ENCODE measurements at places on chromosomes 2 and 18.

DNA sequence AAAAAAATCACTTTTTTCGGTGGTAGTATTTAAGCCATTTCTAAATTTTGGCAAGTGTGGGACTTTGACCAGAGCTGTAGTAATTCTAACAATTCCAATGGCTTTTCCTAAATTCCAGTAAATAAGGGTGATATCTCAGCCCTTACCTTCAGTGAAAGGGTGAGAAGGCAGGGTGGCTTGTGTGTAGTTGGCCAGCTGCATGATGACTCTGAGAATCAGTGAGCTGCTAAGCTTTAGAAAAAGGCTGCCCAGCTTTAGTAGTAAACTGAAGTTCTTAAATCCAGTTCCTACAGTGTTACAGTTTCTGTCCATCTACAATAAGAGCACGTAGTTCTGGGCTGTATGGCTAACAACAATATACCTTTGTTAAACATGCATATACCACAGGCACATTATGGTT, 42.0 kb downstream of the OXER1 start:
- DNase-seq: no peak

- no peak for DNase-seq
Measured at GRCh38 chr2:46390036-46390435, 89.3 kb upstream of the TMEM247 start.

DNA sequence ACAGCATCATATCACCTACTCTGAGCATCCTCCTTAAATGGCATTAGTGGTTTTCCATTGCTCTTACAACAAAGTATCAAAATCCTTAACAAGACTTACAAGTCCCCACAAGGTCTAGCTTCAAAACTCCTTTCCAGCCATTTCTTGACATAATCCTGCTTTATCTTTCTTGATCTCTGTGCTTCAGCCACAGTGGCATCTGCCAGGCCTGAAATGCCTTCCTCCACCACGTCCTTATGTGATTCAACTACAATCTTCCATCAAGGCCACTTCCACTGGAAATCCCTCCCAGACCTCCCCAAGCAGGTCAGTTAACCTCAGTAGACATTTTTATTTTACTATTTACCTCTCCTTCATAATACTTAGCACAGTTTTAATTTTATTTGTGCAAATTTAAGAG, 83.8 kb upstream of the CCDC150 start:
- no peak for DNase-seq

DNA sequence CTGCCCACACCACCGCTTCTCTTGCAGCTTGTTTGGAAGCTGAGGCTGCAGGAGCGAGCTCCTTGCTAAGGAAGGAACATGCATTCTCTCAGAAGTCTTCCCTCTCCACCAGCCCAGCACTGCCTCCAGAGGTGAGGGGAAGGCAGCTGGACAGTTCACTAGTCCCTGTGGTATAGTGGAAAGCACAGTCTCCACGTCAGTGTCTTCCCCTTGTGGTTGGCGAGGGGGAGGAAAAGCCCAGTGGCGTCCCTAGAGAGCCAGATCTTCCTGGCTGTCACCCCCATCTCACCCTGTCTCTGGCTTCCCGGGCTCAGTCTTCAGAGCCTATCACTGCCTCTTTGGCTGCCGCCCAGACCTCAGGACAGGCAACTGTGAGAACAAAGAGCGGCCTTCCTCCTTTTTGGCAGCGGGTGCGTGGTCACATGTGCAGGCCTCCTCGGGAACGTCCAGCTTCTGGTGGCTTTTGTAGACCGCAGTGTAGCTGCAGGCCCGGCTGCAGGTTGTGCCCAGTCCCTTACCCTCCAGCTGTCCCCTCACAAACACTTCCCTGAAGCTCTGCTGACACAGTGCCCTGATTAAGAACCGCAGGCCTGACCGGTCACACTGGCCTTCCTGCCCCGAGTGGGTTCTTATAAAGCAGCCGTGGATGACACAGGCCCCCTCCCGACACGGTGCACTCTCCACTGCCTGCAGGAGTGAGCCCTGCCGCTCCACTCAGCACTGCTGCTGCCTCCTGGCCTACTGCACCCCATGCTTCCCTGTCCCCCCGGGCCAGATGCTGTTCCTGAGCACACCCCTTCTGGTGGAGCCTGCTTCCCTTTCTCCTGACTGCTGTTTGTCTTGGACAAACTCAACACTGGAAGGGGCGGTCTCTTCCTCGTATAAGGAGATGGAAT, 90.9 kb downstream of the RNF144A start:
- no peak for DNase-seq

GRCh38 chr18:54612237-54612636, 21.2 kb downstream of the DYNAP start:
- no peak for DNase-seq

DNA sequence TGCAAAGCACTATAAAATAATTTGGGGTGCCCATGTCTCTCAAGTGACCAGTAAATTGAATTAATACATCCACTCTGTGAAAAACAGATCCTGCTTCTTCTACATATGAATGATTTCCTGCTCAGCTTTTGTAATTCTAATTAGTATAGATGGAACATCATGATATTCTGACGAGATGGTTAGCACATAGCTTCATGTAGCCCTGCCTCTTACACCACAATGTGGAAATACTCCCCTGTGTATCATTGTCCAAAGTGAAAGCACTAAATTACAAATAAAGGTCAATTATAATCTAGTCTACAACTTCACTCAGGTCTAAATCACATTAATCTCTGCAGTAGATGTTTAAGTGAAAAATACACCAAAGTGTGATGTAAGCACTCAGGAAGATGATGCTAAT, 32.9 kb upstream of the SYT4 start:
- DNase-seq: no peak

Data from stimulated activated CD8-positive, alpha-beta memory T cell treated with anti-CD3 and anti-CD28 coated beads, Interleukin-2, amount 100 ng/mL, for 48 hours (primary cell).